Activated naive CD4-positive, alpha-beta T cell treated with anti-CD3 and anti-CD28 coated beads for 36 hours (primary cell): ENCODE measurements at places on chromosomes 3 and 15.
A peak's percentile ranks its signal among the peaks of the same experiment; 100 is the strongest.

DNA sequence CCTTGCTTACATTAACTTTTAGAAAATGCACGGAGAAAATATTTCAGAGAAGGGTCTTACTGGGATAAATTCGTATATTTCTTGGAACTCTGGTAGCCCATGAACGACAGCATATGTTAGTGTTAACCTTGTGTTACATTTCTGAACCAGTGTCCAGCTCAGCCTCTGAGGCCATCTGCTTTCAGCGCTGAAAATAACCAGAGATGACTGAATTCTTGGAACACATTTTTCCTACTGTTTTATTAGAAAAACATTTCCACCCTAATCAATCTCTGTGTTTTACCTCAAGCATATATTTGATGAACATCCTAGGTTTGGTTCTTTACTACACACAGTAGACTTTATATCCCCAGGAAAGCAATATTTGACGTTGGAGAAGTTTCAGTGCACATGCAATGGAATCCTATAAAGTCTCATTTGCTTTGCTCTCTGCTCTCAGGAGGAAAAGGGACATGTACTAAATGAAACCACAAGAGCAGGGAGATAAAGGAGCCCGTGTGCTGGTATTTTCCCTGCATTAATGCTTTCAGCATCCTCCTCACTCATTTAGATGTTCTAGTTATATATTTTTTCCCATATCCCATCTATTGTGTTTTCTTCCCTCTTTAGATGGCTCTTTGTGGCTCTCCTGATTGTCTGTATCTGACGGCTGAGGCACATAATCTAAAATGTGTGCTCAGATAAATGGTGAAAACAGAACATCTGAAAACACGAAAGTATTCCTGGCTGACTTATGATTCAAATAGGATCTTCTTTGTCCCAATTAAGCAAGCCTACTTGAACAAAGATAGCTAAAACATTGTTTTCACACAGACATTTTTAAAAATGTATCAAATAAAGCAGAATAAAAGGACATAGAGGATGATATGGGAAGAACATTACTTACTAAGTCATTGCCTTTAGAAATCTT, 151.7 kb upstream of the KCNMB2 start:
- no peak for DNase-seq

DNA sequence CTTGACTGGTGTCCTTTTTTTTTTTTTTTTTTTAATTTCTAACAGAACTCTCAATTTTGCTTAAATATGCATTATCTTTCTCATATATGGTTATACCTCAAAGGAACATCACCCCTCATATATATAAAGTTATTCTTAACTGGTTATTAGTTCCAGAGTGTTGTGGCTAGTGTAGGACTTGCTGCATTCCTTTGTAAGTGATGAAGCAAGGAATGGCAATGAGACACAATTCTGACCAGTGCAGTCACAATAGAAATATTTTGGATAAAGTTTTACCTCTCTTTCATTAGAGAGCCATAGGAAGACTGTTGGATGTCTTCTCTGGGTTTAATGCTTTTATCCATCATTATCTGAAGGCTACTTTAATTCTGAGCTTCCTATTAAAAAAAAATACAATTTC, 75.5 kb upstream of the CBLB start:
- no peak for DNase-seq

DNA sequence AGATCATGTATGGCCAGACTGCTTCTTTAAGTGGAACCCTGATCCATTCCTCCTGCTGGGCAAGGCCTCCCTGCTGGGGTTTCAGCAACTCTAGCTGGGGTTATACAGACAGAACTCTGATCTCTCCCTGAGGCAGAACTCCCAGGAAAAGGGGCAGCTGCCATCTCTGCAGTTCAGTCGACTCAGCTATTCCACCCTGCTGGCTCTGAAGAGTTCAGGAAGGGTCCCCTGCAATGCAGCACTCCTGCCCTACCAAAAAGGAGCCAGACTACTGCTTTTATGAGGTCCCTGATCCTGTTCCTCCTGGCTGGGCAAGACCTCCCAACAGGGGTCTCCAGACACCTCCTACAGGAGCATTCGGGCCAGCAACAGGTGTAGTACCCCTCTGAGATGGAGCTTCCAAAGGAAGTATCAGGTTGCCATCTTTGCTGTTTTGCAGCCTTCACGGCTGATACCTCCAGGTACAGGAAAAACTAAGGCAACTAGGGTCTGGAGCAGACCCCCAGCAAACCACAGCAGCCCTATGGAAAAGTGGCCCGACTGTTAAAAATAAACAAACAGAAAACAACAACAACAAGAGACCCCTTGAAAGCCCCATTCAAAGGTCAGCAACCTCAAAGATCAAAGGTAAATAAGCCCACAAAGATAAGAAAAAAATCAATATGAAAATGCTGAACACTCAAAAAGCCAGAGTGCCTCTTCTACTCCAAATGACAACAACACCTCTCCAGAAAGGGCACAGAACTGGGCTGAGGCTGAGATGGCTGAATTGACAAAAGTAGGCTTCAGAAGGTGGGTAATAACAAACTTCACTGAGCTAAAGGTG, 14.2 kb upstream of the CP start:
- no peak for DNase-seq

GRCh38 chr15:44102675-44103254, 92.3 kb downstream of the FRMD5 start:
- no peak for DNase-seq

GRCh38 chr3:111190518-111190917, 118.9 kb downstream of the NECTIN3 start:
- no peak for DNase-seq

DNA sequence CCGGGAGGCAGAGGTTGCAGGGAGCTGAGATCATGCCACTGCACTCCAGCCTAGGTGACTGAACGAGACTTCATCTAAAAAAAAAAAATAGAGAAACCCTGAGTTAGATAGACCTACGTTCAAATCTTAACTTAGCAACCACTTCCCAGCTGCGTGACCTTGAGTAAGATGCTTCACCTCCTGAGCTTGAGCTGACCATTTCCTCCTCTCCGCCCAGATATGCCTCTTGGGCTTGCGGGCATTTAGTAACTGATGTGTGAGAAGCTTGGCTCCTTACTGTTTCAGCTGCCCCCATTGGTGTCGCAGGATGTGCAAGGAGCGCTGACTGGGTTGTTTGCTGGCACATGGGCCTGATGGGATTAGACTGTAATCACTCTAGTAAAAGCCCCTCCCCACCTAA, 26.9 kb upstream of the ATG7 start:
- DNase-seq = no peak

GRCh38 chr15:28026764-28027713, 72.1 kb downstream of the OCA2 start:
- DNase-seq = no peak

DNA sequence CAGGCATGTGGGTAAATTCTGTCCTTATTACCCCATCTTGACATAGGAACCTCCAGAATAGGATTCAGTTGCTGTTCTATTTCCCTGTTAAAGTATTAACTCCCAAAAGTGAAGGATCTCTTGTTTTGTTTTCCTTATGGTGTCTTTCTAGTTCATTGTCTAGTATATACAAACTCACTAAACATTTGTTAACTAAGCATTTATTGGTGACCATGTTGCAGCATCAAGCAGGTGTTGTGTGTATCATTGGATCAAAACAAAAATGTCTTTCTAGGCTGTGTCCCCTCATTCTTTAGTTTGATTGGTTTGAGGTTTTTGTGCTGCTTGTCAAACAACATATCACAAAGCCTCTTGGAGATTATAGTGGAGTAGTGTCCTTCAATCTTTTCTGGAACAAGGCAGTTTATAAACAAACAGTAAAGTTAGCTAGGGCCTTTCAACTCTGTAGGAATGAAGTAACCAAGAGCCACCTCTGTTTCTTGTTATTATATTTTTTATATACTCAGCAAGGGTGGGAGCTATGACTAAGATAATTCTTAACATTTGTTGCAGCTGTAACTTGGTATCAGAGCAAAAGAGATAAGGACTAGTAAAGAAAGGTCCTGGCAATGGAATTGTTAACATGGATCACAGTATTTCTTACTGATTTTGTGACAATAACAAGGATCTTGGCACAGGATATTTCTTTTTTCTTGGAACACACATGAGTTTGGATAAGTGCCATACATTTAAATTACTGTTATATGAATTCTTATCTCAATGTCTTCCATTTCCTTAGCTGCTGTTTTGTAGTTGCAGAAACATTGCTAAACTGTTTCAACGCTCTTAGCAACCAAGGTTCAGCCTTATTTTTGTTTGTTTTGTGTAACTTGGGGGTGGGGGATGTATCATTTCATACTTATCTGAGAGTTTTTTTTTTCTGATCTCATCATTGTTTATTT, 49.3 kb downstream of the TMOD3 start:
- DNase-seq = no peak

- DNase-seq = no peak
These were observed 11.3 kb upstream of the TM4SF1 start for GRCh38 chr3:149388531-149389417.

- peak; percentile 53 for DNase-seq
These were observed 20.6 kb downstream of the MYH15 start for GRCh38 chr3:108489776-108490175.

GRCh38 chr15:101137312-101137940, 114.4 kb downstream of the CHSY1 start:
- peak; percentile 25 for DNase-seq

DNA sequence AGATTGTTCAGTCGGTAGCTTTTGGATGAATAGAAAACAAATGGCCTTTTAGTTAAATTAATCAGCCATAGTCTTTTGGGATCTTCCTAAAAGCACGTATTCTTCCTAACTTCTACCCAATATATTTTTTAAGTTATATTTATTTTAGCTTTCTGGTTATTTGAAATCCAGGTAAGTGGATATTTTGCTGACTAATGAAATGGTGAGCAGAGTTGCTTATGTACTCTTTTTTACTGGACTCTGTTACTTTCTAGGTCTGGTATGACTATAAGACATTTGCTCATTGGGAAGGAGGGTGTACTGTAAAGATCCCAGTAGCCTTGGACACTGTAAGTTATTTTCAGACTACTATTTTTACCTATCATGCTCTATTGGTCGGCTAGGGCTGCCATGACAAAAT, 13.8 kb upstream of the CAPN3 start:
- DNase-seq = no peak

GRCh38 chr3:196998966-196999760, 30.5 kb downstream of the MELTF start:
- no peak for DNase-seq
